ENCODE measurements at places on chromosomes 4 and X. TPM values are rescaled to one million over a fixed set of nuclear protein-coding genes. Genes with fewer than 3 reads are reported as not detected.

- no peak for DNase-seq
These were observed 87.1 kb downstream of the DHX15 start for GRCh38 chr4:24497221-24497620.

DNA sequence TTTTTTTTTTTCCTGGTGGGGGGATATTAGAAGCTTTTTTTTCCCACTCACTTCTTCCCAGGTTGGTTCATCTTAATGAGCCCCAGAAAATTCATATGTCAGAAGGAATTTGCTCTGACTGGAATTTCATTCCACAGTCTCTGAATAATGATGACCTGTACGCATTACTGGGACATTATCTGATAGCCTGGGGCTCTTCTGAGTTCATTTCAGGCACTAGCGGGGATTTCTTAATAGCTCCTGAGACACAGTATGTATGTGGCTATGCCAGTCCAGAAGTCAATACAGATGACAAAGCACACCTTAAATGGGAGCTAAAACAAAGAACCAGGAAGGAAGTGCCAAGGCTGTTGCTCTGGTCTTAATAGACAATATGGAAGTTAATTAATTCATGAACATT lies 295.2 kb upstream of the IGFBP7 start:
- no peak for DNase-seq

The S100G gene
- not detected for total RNA-seq

GRCh38 chrX:139776599-139776998 lies 68.6 kb upstream of the MCF2 start:
- no peak for DNase-seq

DNA sequence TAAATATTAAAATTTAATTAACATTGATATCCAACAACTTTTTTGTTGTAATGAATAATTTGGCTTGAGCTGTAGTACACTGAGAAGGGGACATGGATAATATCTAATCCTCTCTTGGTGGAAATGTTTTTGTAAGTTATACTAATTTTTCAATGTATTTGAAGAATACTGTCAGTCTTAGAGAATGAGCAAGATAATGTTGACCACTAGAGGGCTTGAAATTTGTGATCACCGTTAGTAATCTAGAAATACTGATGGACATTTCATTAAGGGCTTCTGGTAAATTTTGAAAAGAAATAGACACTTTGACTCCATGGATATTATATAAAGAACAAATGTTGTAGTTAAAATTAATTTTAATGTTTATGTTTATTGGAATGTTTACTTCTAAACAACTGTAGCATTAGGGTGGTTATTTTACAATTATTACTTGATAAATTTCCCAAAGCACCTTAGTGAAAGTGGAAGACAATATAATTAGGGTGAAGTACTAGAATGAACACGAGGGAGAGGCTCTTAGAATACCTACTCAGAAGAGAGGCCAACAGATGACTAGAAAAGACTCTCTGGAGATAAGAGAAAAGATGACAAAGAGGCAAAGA lies 20.0 kb upstream of the CAMK2D start:
- DNase-seq: no peak

The BEX5 gene
- total RNA-seq: 3.7 TPM

DNA sequence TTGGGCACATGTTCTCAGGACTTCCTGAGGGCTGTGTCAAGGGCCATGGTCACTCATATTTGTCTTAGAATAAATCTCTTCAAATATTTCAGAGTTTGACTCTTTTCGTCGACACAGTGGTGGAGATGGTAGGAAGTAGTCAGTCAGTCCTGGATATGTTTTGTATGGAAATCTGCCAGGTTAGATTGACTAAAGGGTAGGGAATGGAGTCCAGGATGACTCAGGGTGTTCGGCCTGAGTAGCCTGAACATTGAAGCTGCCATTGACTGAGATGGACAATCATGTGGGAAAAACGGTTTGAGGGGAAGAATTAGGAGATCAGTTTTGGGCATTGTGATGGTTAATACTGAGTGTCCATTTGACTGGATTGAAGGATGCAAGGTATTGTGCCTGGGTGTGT lies 177.1 kb upstream of the CENPE start:
- no peak for DNase-seq

DNA sequence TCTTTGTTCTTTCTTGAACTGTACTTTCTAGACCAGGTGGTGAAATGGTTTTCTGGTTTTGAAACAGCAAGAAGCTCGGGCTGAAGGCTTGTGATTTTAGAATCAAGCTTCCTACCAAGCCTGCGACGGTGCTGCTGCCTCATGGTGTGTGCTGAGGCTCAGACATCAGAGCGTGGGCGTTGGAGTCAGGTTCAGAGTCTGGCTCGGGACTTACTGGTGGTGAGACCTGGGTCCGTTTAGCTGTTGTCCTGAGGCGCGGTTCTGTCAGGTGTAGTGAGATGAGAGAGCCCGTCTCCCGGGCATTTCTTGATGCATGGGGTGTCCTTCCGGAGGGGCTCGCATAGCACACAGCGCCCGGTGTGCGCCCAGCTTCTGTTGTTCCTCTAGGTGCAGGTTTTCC lies 19.7 kb upstream of the TADA2B start:
- no peak for DNase-seq

The RAB41 gene
- total RNA-seq: not detected

Data from ureter (tissue), 1 donor.